ENCODE measurements at places on chromosomes 4 and X. TPM values are rescaled to one million over a fixed set of nuclear protein-coding genes. Genes with fewer than 3 reads are reported as not detected.

The CXorf65 gene
- total RNA-seq, result 17.9 TPM

The XAGE2 gene
- not detected for total RNA-seq

DNA sequence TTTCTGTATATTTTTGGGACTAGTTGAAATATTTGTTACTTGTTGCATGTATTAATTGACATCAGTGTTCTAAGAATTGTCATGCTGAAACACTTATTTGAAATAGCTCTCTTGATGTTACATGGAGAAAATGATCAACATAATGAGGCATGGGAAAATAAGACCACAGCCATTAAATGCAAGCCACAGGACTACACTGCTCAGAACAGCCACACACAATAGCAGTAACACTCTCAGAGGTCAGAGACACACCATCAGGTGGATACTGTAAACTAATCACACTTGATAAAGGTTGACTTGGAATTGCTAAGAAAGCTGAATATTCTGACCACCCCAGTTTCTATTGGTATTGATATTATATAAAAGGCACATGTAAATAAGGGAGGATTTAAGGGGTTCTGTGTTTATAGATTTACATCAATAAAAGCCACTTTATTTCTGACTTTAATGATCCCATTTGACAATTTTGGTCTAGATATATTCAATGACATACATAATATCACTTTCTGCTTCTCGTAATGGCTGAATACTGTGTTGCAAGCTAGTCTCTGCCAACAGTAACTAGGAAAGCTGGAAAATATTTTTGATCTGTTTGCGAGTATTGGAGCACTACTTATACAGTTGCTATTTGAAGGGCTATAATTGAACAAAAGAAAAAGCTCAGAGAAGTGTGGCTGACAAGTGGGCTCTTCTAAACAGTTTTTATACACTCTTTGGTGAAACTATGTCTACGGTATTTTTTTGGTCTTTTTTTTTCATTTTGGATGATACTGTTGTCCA lies 876.5 kb upstream of the INTU start:
- no peaks in the 10 kb centered on the region for H3K36me3 ChIP-seq
- H3K27me3 ChIP-seq, result no peaks in the 10 kb centered on the region
- no peak for DNase-seq
- no peak overlapping the region for H3K27ac ChIP-seq

DNA sequence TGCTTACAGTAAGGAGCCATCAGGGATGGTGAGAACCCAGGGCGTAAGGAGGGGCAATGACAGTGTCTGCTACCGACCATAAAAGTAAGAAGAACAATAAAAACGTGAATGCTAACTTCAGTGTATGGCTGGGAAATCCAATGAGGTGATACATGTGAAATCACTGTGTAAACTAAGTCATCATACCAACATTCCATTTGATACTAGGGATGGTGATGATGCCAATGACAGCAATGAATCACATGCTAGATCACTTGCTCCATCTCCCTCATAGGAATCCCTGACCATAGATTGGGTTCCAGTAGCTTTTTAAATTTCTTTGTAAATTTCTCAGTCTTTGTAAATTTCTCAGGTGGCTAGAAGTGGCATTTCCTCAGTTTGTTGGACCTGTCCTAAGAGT lies 146.3 kb downstream of the SMIM20 start:
- H3K27me3 ChIP-seq, result no peaks in the 10 kb centered on the region
- no peak overlapping the region for H3K4me3 ChIP-seq
- peaks cover 2% of the 10 kb centered on the region for H3K36me3 ChIP-seq
- H3K4me1 ChIP-seq, result peaks cover 20% of the 10 kb centered on the region
- no peak overlapping the region for H3K27ac ChIP-seq

DNA sequence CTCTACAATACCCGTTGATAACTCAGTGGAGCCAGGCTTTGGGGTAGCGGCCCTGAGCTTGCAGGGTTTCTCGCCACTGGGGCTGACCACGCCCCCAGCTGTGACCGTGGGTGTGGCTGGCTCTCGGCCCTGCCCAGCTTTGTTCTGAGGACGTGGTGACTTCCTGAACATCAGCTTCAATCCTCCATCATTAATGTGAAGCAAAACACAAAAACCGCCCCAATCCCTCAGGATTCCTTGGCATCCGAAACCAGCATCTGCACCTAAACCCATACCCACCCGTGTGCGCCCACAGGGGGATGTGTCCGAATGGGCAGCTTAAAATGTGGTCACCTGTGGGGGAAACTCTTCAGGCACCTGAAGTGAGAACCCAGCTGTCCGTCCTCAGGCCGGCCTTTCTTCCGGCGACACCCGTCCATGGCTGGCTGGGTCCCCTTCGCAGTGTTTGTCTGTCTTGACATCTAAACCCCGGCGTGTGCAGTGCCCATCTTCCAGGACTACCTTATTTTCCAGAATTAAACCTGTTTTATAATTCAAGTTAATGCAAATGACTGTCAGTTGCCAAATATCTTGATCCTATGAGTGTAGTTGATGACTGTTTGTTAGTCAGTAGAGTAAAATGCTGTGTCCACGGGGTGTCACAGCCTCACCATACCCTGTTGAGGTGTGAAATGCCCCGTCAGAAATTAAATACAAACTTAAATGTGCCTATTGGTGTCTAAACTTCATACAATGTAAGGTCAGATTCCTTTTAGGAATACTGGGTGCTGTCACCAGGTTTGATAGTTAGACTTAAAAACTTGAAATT lies 27.3 kb downstream of the NELFA start:
- no peak for DNase-seq
- no peaks in the 10 kb centered on the region for H3K27me3 ChIP-seq
- no peak overlapping the region for H3K27ac ChIP-seq
- H3K4me3 ChIP-seq, result no peak overlapping the region
- peaks cover 9% of the 10 kb centered on the region for H3K4me1 ChIP-seq

- no peak for DNase-seq
- H3K27me3 ChIP-seq, result no peaks in the 10 kb centered on the region
- H3K4me3 ChIP-seq, result no peak overlapping the region
- no peaks in the 10 kb centered on the region for H3K36me3 ChIP-seq
- H3K4me1 ChIP-seq, result no peaks in the 10 kb centered on the region
These were observed 75.3 kb upstream of the MXD4 start for GRCh38 chr4:2337131-2337723.

The IBSP gene
- total RNA-seq, result not detected

The TGIF2LX gene
- total RNA-seq, result not detected

DNA sequence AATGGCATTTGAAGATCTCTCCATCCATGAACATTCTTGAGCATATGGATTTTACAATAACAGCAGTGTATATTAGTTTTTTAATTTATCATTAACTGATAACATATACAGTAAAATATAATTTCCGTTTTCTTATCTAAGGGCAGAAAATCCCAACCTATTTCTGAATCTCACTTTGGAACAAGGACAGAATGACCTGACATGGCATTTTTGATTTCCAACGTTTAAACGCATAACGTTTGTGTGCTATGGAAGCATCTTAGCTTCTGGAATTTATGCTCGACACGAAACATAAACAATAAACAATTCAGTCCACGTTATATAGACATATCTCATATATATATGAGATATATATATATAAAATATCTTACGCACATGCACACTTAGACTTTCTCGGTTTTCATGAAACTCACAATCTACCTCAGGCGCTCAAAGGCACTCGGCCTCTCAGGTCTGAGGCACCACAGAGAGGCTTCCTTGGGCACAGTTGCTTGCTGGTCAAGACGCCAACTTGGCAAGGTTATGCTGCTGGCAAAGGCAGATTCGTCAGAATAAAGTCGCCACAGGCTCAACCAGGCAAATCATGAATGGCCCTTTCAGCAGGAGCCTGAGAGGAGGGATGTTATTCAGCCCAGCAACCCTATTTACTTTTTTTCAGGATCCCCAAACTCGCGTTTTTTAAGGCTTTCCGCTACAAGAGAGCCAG lies 1.0 kb upstream of the UGT8 start:
- H3K27ac ChIP-seq, result no peak overlapping the region
- peaks cover 1% of the 10 kb centered on the region for H3K4me1 ChIP-seq
- H3K27me3 ChIP-seq, result peaks cover 37% of the 10 kb centered on the region
- no peak for DNase-seq
- no peaks in the 10 kb centered on the region for H3K36me3 ChIP-seq
- peak overlapping the region; percentile 47 for H3K4me3 ChIP-seq

The CD38 gene
- total RNA-seq, result 89.6 TPM

- H3K36me3 ChIP-seq, result no peaks in the 10 kb centered on the region
- no peaks in the 10 kb centered on the region for H3K27me3 ChIP-seq
- H3K27ac ChIP-seq, result no peak overlapping the region
These were observed 452.7 kb upstream of the HS3ST1 start for GRCh38 chr4:11881364-11881763.

The LINC00632 gene
- total RNA-seq, result 5.8 TPM

The CYP4V2 gene
- total RNA-seq, result 8.7 TPM

GRCh38 chrX:39248330-39248729 lies 447.1 kb downstream of the MID1IP1 start:
- DNase-seq, result no peak
- peaks cover 4% of the 10 kb centered on the region for H3K36me3 ChIP-seq
- peaks cover 23% of the 10 kb centered on the region for H3K4me1 ChIP-seq

DNA sequence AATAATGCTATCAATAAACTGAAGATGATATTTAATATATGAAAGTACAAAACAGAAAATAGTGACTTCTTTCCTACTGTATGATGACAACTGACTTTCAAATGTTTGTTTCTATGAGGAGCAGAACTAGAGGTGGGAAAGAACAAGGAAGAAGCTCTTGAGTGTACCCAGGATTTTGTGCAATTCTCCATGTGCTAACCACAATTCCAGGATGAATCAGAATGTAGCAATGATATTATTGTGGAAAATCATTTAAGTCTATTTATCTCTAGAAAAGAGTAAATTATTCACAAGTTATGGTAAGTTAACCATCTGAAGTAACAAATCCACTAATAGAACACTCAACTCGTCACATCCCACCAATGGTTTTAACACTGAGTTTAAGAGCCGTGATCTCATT lies 324.1 kb upstream of the EMCN start:
- H3K4me1 ChIP-seq, result no peaks in the 10 kb centered on the region
- H3K36me3 ChIP-seq, result no peaks in the 10 kb centered on the region
- H3K27ac ChIP-seq, result no peak overlapping the region

DNA sequence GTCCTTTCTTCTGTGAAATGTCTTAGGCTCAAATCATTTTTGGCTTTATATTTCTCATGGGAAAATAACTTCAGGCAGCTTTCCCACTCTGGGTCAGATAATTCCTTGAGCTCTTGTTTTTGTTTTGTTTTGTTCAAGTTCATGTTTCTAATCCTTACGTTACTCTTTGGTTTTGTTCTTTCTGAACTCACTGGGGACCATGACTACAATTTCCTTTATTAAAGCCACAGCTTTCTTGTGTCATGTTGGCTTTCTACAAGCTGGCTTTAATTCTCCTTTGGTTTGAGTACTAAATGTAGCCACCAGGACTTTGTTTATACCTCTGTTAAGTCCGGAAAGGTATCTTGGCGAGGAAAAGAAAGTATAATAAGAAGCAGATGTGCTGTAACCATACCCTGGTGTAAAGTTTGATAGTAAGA lies 30.8 kb upstream of the ANXA3 start:
- peaks cover 2% of the 10 kb centered on the region for H3K4me1 ChIP-seq
- H3K27ac ChIP-seq, result no peak overlapping the region
- peaks cover 23% of the 10 kb centered on the region for H3K27me3 ChIP-seq
- DNase-seq, result no peak

The CXCL10 gene
- total RNA-seq, result 4.3 TPM

DNA sequence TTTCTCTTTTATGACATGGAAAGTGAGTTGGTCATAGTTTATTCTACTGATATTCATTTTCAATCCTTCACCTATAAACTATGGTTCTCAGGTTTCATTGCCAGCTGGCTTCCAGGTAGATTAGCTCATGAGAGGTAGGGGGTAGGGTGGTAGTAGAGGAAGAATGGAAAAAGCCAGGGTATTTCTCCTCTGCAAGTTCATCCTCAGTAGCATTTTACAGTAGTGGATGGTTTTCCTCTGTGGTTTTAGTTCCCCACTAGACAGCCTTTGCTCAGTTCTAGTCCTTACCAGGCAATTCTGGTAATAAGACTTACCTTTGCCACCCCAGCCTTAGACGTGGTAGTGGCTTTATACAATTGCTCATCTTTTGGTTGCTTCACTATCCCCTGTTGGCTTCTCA lies 8.9 kb upstream of the NAA11 start:
- no peak for DNase-seq
- no peaks in the 10 kb centered on the region for H3K4me1 ChIP-seq
- no peak overlapping the region for H3K27ac ChIP-seq
- H3K27me3 ChIP-seq, result no peaks in the 10 kb centered on the region
- no peaks in the 10 kb centered on the region for H3K36me3 ChIP-seq

DNA sequence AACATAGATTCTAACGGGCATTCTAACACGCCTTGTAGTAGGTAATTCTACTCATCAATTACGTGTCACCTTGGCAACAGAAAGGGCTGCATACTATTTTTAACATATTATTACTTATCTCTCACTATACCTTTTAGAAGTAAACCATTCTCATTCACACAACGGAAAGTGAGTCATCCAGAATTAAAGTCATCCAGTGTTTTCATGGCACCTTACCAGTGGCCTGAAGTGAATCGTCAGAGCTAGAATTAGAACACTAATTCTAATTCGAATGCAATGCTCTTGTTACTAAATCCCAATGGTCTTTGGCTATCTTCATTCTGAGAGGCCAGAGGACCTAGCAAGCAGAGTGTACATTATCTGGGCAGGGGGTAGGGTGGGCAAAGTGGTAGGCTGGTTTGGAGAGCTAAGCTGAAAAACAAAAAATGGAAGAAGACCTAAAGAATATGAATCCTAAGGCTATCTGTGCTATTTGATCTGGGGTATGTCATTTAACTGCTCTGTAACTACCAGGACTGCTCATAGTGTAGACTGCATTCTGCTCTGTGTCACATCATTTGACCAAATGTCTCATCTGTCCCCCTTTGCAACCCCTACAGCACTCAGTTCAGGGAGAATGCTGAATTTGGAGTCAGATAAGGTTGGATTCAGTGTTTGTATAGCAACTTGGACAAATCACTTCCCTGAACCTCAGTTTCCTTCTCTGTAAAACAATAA lies 96.5 kb downstream of the HDAC8 start:
- no peak overlapping the region for H3K4me3 ChIP-seq
- H3K27me3 ChIP-seq, result no peaks in the 10 kb centered on the region
- no peaks in the 10 kb centered on the region for H3K4me1 ChIP-seq
- peaks cover 10% of the 10 kb centered on the region for H3K36me3 ChIP-seq
- H3K27ac ChIP-seq, result no peak overlapping the region

The GPRIN3 gene
- 26.8 TPM for total RNA-seq

The DDX53 gene
- total RNA-seq, result not detected

GRCh38 chr4:4962928-4963327 lies 56.3 kb downstream of the CYTL1 start:
- H3K4me3 ChIP-seq, result no peak overlapping the region
- H3K36me3 ChIP-seq, result peaks cover 1% of the 10 kb centered on the region
- no peak overlapping the region for H3K27ac ChIP-seq

GRCh38 chr4:88803600-88804096 lies 106.0 kb upstream of the NAP1L5 start:
- peak; percentile 67 for DNase-seq
- peaks cover 31% of the 10 kb centered on the region for H3K36me3 ChIP-seq
- H3K4me3 ChIP-seq, result no peak overlapping the region
- peaks cover 17% of the 10 kb centered on the region for H3K4me1 ChIP-seq
- peaks cover 21% of the 10 kb centered on the region for H3K27me3 ChIP-seq
- no peak overlapping the region for H3K27ac ChIP-seq

DNA sequence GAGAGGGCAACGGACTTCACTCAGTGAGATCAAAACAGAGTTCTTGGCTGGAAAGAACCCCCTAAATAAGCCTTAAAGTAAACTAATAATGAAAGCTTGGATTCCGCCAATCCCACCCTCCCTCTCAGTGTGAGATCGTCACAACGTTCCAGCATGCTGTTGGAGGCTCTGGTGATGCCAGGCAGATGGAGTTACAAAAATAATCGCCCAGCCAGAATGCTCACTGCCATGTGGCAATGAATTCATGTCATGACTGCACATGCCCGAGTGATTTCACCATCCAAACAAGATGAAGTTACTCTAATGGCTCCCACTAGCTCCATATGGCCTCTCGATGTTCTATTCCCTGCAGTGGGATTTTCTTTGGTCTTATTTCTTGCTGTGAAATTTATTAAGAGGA lies 248.0 kb downstream of the SPATA18 start:
- H3K4me1 ChIP-seq, result no peaks in the 10 kb centered on the region
- H3K27ac ChIP-seq, result no peak overlapping the region
- no peaks in the 10 kb centered on the region for H3K27me3 ChIP-seq
- H3K36me3 ChIP-seq, result no peaks in the 10 kb centered on the region
- DNase-seq, result no peak

All from activated CD4-positive, alpha-beta T cell treated with anti-CD3 and anti-CD28 coated beads, Interleukin-2, amount 10 ng/mL, durations not matched to agents 24 days and 14 days (primary cell).